Putamen (tissue), 1 donor: ENCODE measurements at places on chromosomes 2 and 18.

DNA sequence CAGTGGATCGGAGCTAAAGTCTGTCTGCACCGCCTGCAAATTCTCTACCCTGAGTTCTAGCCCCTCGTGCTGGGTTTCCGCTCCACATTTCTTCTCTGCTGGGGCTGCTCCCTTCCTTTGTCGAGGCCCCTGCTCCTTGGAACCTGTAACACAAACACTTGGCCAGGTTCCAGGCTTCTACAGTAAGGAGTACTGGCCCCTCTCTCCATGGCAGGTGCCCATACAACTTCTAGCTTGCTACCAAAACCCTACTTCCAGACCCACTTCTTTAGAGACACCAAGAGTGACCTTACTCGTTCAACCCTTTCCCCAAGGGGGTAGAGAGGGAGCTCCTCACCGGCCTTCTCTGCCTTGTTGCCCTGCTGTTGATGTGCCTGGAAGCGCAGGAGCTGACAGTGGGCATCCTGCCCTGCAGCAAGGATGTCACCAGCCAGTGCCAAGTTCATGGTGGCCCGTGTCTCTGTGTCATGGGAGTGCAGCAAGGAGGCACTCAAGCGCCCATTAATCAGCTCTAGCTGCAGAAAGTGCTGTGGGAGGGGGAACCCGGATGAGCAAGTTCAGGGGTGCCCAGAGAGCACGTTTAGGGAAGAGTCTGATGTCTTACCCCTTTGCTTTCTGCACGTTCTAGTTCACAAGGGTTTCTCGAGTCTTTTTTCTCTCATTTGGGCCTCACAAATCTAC is 1.1 kb downstream of the PREB start:
- DNase-seq = no peak

- DNase-seq = no peak
Observed at GRCh38 chr18:4142876-4143275, 312.2 kb downstream of the DLGAP1 start.

DNA sequence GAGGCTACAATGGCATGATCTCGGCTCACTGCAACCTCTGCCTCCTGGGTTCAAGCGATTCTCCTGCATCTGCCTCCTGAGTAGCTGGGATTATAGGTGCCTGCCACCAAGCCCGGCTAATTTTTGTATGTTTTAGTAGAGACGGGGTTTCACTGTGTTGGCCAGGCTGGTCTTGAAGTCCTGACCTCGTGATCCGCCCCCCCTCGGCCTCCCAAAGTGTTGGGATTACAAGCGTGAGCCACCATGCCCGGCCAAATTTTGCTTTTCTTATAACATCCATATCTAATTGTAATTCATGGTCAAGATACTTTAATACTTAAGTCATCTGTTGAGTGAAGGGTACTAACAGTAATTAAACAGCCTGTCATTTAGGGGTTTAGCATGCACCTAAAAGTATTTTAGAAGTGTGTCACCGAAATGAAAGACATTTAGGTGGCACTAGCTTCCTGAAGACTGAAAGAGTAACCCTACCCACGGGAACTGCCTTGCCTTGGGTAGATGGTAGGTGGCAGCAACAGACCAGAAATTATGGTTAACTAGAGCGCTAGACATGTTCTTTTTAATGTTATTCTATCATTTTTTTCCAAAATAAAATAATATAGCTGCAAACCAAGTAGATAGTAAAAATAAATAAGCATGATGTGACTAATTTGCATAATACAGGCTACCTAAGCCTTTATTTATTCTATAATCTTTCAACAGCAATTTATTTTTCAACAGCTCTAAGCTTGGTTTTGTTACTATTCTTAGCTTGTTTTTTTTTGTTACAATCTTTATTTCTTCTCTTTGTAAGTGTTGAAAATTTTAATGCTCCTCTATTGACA is 8.6 kb upstream of the ACYP2 start:
- peak; percentile 69 for DNase-seq

- DNase-seq = no peak
Observed at GRCh38 chr18:58578835-58579560, 49.9 kb downstream of the ALPK2 start.

DNA sequence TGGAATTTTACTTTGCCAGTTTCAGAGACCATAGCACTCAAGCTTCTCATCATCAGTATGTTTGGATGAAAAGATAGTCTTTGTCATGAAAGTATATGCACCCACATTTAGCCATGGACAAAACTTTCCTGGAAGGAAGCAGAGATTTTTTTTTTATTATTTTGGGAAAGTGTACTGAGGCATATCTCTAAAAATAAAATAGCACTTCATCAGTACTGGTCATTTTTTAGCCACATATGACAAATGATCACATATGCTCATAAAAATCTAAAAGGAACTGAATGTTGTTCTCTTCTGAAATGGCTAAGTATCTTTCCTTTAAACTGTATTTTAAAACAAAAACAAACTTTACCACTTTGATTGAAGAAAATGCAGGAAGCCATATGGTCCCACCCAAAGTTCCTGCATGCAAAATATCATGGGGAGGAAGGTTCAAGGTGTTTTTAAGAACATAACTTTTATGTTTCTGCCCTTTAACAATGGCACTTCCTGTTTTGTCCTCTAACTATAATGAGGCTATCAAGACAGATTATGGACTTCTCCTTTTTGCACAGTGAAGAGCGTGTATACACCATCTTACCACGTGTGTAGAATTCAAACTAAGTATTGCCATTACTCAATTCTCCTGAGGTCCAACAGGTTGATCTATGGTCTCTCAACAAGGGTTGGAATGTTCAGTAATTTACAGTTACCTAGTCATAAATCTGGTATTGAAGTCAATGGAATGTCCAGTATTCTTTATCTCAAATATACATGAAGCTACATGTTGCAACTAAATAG is 77.1 kb upstream of the SLC39A10 start:
- DNase-seq = no peak

DNA sequence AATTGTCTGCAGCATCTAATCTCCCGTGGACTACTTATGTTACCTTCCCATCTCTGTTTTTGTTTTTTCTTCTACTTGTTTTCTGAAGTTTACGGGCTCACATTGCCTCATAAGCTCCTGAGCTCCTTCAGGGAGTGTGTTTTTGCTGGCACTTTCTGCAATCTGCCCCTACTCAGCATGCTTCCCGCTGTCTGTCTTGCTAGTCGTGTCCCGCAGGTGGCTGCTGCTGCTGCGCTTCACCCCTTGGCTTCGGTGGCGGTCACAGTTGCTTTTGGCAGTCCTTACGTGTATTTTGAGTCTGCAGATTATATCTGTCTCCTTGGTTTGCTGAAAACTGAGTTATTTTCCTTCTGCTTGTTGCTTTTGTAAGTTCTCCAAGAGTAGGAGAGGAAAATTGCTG is 37.3 kb downstream of the FER1L5 start:
- DNase-seq = no peak

DNA sequence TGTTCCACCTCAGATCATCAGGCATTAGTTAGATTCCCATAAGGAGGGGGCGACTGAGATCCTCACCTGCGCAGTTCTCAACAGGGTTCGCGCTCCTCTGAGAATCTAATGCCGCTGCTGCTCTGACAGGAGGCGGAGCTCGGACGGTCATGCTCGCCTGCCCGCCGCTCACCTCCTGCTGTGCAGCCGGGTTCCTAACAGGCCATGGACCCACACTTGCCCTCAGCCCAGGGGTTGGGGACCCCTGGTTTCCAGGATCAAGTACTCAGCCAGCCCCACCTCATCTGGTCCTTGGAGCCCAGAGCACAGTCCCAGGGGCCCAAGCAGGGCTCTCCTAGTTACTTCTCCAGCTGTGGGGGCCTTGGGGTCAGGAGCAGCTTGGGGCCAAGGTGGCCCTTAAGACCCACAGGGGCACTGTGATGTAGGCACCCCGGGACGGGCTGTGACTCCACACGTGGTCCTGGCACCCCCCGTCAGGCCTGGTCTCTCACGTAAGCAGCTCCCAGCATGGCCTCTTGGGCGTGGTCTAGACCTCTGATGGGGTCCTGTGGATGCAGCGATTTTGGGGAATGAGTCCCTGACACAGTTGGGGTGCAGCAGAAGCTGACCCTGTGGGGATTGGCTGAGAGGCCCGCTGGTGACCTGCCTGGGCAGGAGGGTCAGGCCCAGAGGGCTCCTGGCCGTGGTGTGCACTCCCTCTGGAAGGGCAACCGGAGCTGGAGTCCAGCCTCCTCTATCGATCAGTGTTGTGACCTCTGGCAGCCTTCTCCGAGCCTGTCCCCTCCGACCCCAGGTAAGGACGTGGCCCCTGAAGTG is 28.3 kb upstream of the OTOS start:
- no peak for DNase-seq

DNA sequence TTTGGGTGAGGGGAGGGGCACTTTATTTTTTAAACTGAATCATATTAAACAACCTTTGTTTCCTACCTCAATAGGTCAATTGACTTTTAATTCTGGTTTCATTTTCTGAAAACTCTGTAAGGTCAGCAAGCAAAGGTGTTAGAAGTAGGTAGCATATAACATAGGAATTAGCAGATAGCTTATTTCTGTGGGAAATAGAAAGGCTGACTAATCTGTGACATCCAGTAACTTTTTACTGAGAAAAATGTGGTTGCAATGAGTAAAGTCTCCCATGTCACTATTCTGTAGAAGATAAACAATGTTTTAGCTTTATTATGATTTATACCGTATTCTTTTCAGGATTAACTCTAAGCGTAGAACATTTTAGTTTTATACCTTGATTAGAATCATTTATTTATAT is 240.4 kb downstream of the PLCL1 start:
- DNase-seq = no peak

- no peak for DNase-seq
Observed at GRCh38 chr18:50744253-50744652, 75.6 kb downstream of the MRO start.

GRCh38 chr2:164913640-164914350 is 41.5 kb downstream of the SLC38A11 start:
- no peak for DNase-seq

GRCh38 chr18:37574113-37574512 is 8.5 kb upstream of the CELF4 start:
- peak; percentile 55 for DNase-seq

GRCh38 chr18:58222432-58223125 is 178.6 kb downstream of the NEDD4L start:
- DNase-seq = no peak

DNA sequence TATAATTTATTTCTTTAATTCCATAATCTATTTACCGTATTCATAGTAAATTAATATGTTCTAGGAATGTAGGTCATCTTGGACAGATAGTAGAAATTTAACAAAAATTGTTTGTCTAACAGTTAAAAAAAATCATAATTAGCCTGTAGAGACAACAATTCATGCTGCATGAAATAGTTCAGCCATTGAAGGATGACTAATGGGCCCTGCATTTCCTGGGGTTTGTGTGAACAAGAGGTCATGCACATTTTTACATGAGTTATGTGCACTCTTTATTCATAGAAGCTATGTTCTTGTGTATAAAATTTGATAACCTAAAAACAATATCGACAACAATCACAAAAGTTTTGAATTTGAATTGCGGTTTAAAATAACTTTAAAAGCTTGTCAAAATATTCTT is 1663.6 kb downstream of the SUCLG1 start:
- no peak for DNase-seq

DNA sequence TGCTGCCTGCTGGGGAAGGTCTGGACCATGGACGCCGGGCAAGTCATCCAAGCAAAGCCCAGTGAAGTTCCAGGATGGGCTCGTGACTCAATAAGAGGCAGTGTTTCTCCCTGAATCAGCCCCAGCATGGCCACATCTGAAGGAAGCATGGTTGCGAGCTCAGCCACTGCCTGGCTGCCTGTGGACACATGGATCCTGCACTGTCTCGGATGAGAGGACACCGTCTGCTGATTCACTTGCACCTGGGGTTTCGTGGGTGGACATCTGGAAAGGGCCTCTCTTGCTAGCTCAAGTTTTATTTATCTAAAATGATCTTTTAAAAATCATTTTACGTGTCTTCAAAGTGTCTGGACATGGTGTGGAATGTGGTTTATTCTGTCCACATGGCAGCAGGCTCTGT is 224.8 kb upstream of the FN1 start:
- DNase-seq = no peak

DNA sequence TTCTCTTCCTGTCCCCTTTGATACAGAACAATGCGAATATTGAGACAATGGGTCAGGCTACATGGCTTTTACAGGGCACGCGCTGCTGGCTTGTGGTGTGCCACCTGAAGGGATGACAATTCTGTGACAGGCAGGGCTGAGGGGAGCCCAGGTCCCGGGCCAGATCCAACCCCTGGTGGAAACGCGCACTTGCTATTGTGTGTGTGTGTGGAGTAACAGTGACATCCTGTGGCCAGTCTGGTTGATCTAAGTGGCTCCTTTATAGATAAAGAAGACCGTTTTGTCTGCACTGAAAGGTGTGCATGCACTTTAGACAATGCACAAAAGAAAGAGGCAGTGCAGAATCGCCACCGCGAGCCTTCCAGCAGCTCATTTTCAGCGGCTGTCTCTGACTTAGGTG is 273.6 kb downstream of the HRH4 start:
- DNase-seq = no peak

- no peak for DNase-seq
Observed at GRCh38 chr2:182954789-182955188, 83.5 kb downstream of the NCKAP1 start.

DNA sequence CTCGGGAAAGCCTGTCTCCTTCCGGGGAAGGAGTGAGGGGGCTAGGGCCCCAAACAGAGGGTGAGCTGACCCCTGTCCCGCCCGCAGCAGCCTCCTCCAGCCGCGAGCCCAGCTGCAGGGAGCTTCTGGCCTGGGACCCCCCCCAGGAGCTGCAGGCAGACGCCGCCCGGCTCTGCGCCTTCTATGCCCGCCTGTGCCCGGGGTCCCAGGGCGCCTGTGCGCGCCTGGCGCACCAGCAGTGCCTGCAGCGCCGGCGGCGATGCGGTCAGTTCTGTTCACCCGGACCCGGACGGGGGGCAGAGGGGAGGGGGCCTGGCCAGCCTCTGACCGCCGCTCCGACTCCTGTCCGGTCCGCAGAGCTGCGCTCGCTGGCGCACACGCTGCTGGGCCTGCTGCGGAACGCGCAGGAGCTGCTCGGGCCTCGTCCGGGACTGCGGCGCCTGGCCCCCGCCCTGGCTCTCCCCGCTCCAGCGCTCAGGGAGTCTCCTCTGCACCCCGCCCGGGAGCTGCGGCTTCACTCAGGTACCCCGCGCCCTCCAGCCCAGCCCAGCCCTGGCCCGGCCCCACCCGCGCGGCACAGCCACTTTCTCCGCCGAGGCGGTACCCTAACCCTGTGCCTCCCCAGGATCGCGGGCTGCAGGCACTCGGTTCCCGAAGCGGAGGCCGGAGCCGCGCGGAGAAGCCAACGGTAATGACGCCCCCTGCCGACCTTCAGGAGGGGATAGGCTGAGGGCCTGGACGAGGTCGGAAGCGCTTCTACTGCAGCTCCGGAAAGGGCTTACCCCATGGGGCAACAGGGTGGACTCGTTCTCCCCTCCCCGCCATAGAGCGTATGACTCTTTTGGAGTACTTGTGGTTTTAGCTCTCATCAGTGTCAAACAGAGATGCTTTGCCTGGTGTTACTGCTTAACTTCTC is 2.0 kb upstream of the CHRND start:
- DNase-seq = peak; percentile 15

DNA sequence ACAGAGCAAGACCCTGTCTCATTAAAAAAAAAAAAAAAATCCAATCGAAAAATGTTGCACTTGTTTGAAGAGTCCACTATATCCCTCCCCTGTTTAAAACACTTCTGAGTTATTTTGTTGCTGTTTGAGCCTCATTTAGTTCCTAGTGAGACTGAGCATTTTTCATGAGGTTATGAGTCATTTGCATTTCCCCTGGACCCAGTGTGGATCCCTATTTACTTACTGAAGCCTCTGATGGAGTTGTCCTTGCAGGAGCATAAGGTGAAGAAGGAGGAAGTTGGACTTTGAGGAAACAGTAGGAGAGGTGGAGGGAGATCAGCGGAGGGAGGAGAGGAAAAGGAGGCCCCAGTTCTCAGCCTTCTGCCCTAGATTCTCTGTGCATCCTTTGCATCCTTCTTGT is 5.1 kb downstream of the CXCR1 start:
- DNase-seq = no peak

GRCh38 chr2:78979380-78980151 is 45.9 kb upstream of the REG3G start:
- peak; percentile 56 for DNase-seq
